ENCODE measurements at places on chromosomes 1 and 21.

DNA sequence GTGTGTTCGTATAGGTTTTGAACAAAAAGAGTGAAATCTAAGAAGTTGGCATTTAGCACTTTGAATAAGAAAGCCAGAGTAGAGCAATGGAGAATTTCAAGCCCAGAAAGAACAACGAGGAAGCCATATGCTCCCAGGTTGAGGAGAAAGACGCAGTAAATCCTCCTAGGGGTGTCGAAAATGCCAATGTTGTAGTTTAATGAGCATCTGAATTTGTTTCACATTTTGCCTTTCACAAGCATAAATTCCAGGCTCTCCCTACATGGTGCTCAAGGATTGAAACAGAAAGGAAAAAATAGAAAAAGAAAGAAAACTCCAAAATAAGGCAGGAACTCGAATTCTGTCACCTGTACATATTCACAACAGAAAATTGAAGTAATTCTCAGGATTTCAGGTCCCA lies 264.7 kb upstream of the SGIP1 start:
- DNase-seq: no peak

DNA sequence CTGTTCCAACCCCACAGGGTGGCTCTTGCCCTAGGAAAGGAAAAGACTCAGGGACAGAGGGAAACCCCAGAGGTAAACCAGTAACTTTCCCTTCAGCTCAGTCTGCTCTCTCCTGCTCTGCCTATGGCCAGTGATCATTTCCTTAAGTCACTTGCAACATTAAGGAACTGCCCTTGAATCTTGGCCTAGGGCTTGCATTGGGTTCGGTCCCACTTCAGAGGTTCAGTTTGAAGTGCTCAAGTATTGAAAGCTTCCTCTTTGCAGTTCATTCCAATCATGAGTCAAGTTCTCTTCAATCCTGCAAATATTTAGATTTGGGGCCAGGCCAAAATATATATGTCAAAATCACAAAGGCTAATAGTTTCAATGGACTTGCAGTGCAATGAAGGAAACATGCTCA lies 97.7 kb upstream of the IRF2BP2 start:
- DNase-seq: peak; percentile 48

- no peak for DNase-seq
Observed at GRCh38 chr1:15702722-15703550, 18.8 kb downstream of the PLEKHM2 start.

- DNase-seq: no peak
Observed at GRCh38 chr1:228935855-228936727, 200.8 kb downstream of the RHOU start.

GRCh38 chr1:42133809-42134526 lies 19.2 kb upstream of the GUCA2B start:
- no peak for DNase-seq

GRCh38 chr1:197915862-197916499 lies 1.2 kb upstream of the LHX9 start:
- peak; percentile 30 for DNase-seq

DNA sequence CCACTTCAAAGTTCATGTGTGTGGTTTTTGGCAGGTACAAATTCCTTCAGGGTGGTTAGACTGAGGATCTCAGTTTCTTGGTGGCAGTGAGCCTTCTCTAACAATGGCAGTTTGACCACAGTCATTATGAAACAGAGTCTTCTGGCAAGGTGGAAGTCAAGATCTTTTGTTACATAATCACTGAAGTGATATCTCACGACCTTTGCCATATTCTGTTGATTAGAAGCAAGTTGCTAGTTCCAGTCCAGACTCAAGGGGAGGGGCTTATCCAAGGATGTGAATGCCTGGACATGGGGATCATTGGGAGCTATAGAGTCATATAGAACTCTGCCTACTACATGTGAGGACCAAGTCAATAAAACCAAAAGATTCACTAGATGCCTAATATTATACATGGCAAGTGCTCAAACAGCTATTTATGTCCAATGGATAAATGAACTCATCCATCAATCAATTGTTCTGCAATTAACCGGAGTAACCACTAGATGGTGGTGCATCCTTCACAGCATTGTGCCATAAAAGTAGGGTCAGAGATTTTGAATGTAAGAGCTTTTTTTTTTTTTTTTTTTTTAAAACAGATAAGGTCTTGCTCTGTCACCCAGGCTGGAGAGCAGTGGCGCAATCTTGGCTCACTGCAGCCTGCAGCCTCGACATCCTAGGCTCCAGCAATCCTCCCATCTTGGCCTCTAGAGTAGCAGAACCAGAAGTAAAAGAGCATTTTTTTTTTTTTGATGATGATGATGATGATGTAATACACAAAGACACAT lies 131.9 kb downstream of the CRB1 start:
- DNase-seq: peak; percentile 44

- peak; percentile 45 for DNase-seq
Observed at GRCh38 chr21:16194788-16195537, 465.2 kb downstream of the USP25 start.

DNA sequence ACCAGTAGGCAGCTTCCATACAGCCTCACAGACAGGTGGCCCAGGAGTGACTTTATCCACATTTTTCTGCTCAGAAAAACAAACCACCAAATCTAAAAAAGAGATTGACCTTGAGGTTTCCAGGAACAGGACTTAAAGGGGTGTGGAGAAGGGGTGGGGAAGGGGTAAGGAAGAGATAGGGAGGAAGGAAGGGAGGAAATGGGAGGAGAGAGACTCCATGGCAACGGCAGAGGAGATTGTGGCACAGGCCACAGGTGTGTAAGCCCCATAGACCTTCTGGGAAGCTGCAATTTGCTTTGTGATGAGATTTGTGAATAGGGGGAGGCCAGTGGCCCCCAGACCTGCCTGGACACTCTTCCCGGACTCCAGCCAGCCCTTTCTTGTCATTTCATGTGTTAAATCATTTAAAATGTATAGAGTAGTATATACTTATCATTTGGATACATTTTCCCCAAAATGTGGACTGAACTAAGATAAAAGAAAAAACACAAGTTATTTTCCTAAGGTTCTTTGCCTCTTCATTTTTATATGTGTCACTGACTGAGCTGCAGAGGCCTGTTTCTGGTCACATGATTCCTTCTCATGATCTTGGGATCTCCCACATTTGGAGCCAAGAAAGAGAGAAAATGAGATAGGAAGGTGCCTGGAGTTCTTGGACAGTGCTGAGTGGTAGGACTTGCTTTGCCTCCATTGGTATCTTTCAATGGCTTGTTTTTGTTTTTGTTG lies 55.5 kb downstream of the CLIC6 start:
- no peak for DNase-seq

DNA sequence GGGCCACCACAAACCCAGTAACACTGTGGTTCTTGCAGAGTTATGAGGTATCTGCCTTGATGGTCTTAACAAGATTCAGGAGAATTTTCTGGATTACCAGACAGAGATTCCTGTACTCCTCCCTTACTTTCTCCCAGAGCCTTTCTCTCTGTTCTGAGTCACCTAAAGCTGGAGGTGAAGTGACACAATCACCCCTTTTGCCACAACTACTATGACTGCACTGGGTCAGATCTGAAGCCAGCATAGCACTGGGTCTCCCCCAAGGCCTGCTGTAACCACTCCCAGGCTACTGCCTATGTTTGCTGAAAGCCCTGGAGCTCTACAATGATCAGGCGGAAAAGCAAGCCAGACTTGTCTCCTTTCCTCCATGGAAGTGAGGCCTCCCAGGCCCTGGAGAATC lies 156.7 kb upstream of the NEGR1 start:
- peak; percentile 41 for DNase-seq

GRCh38 chr1:219490566-219490965 lies 122.3 kb downstream of the ZC3H11B start:
- DNase-seq: no peak

DNA sequence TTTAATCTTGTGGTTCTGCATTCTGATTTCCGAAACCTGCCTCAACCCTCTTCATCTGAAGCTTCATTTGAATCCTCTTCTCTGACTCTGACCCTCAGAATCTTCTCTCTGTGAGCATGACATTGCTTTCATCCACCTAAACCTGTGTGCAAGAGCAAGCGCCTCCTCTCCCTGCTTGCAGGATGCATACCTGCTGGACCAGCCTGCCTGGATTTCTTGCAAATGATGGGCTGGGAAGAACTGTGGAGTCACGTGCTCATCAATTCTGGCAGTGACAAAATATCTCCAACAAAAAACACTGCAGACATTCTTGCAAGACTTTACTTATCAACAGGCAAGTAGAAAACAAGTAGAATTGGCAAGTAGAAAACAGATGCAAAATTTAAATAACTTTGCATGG lies 20.8 kb upstream of the SLC35F3 start:
- DNase-seq: no peak

- DNase-seq: peak; percentile 97
Observed at GRCh38 chr1:153566414-153567371, 1.0 kb upstream of the S100A2 start.

DNA sequence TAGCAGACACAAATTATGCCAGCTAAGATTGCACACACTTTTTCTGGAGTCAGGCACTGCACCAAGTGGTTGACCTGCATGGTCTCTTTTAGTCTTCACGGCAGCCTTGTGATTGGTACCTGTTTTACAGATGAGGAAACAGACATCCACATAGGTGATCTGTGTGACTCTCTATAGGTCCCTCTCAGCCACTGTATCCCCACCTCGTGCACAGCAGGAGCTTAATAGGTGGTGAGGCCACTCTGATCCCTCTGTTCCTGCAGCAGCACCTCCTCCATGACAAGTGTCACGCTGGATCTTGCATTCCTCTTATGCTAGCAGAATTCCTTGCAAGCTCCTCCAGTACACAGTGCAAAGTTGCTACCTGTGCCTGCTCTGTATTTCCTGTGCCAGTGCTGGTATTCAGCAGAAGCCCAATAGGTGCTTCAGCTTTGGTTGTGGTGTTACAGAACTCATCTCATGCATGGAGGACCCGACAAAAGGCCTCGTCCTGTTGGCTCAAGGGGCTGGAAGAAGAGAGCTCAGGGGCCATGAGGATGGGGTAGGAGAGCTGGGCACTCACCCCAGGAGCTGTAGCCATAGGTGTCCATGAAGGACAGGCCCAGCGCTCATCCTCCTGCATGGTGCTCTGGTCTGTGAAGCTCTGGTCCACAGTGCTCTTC lies 546.7 kb downstream of the PTPRU start:
- DNase-seq: no peak

DNA sequence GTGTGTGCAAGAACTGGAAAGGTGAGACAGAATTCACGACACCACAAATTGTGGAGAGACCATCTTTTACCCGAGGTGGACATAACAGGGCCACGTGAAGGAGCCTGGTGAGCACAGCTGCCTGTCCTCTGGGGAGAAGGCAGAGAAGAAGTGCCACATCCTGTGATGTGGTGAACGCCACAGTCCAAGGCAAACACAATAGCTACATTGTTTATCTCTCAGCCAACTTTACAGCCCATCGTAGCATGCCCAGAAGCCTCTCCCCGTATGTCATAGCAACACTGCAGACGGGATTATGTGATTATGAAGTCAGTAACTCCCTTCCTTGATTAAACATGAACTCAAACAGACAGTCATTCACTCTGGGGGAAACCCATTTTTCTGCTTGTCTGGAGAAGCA lies 612.2 kb downstream of the SMYD3 start:
- no peak for DNase-seq

DNA sequence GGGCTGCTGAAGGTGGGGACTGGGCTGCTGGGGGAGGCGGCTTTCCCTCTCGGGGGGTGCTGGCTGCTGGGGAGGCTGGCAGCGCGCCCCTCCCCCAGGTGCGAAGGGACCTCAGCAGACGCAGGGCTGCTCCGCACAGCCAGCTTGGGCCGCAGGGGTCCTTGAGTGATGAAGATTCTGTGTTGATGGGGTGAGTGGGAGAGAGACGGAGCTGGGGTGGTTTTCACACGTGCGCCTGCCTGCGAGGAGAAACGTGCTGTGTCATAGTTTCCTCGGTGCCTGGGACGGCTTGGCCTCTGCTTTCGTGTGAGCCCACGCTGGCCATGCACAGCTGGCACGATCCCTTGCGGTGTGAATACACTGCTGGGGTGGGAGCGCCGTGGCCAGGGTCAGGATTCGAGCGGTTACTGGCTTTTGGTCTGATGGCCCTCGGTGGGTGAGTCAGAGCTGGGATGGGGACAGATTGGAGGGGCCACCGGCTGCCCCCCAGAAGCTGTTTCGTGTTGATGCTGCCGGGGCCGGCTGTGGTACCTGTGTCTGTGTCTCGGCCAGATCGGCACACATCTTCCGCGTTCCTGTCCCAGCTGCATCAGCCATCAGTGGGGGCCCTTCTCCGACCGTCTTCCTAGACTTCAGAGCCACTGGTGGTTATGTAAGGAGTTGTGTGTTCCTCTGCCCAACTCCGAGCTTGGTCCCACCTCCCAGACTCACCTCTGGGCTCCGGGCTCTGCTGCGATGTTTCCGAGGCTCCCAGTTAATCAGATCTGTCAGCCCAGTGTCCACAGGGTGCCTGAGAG lies 24.9 kb downstream of the PRKCZ start:
- no peak for DNase-seq

DNA sequence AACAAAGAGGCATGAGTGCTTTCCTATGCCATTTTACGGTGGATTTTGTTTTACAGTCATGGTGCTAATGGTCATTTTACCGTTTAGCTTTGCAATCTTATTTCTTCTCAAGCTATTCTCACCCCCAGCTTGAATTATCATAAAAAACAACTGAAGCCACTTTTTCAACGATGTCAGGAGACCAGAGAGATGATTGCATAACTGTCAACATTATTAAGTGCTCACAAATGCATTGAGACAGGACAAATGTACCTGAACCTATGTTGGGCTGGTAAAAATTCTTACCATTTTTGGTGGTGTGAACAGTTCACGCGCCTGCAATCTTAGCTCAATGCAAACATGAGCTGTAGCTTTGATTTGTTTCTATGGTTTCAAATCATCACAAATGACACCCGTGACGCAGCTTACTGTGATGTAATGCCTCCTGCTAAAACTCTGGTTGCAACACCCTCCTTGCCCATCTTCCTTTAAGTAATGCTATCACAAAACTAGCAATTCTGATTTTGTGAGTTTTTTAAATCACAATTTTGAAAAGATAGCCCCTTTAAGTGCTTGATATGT lies 104.4 kb downstream of the UCHL5 start:
- DNase-seq: no peak

GRCh38 chr1:113198806-113199205 lies 125.8 kb downstream of the LRIG2 start:
- DNase-seq: no peak

GRCh38 chr1:200590001-200590400 lies 30.6 kb downstream of the KIF14 start:
- no peak for DNase-seq

DNA sequence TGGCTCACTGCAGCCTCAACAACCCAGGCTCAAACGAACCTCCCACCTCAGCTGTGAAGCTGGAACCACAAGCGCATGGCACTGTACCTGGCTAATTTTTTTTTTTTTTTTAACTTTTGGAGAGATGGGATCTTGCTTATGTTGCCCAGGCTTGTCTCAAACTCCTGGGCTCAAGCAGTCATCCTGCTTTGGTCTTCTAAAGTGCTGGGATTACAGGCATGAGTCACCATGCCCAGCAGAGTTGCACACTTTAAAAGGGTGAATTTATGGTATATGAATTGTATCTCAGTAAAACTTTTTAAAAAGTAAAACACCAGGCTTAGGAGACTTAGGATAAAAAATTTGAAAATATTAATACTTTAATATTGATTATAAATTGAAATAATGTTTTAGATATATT lies 99.1 kb downstream of the CLEC20A start:
- DNase-seq: no peak

GRCh38 chr1:202810193-202810614 lies 550 bp upstream of the PCAT6 start:
- DNase-seq: no peak

Measured in astrocyte (in vitro differentiated cells and primary cell).